ENCODE measurements at places on chromosomes 7 and 10. TPM values are rescaled to one million over a fixed set of nuclear protein-coding genes. Genes with fewer than 3 reads are reported as not detected.

Gene TMEM176A
- not detected for total RNA-seq

- H3K27ac ChIP-seq = no peak overlapping the region
- peaks cover 42% of the 10 kb centered on the region for H3K4me1 ChIP-seq
- H3K36me3 ChIP-seq = peaks cover 6% of the 10 kb centered on the region
- H3K4me3 ChIP-seq = no peak overlapping the region
- no peak for DNase-seq
- H3K27me3 ChIP-seq = no peaks in the 10 kb centered on the region
These were observed 761.4 kb downstream of the LRMDA start for GRCh38 chr10:76192694-76193320.

Gene CCDC172
- total RNA-seq = not detected

GRCh38 chr10:70405037-70405824 is 1.3 kb downstream of the EIF4EBP2 start:
- peaks cover 11% of the 10 kb centered on the region for H3K36me3 ChIP-seq
- DNase-seq = no peak
- H3K4me3 ChIP-seq = peak overlapping the region; percentile 99
- H3K27ac ChIP-seq = peak overlapping the region; percentile 96
- H3K27me3 ChIP-seq = no peaks in the 10 kb centered on the region

DNA sequence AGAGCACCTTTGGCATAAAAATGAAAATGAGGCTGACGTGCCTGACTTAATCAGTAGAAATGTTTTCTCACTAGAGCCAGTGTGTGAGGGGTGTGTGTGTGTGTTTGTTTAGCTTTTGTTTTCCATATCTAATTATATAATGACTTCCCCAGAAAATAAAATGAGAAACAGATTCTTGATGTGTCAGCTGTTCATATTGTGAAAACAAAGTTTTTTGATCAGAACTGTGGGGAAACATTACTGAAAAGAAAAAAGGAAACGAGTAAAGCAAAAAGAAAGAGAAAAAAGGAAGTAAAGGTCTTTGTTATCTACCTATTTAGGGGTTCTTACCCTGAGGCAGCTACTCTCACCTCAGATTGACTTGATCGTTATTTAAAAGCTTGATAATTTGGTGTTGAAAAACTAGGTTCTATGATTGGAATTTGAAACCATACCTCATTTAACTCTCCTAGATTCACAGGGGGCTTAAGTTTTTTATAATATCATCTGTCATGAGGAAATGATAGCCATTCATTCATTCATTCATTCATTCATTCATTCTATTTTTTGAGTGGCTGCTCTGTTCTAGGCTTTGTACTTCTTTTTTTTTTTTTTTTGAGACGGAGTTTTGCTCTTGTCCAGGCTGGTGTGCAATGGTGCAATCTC is 58.0 kb downstream of the CREM start:
- H3K27me3 ChIP-seq = no peaks in the 10 kb centered on the region
- peaks cover 1% of the 10 kb centered on the region for H3K4me1 ChIP-seq
- H3K36me3 ChIP-seq = peaks cover 6% of the 10 kb centered on the region
- no peak overlapping the region for H3K27ac ChIP-seq
- no peak overlapping the region for H3K4me3 ChIP-seq
- DNase-seq = no peak

- H3K27ac ChIP-seq = no peak overlapping the region
- no peaks in the 10 kb centered on the region for H3K36me3 ChIP-seq
- DNase-seq = no peak
- H3K4me1 ChIP-seq = no peaks in the 10 kb centered on the region
These were observed 1187.2 kb downstream of the XPNPEP1 start for GRCh38 chr10:108736111-108736510.

DNA sequence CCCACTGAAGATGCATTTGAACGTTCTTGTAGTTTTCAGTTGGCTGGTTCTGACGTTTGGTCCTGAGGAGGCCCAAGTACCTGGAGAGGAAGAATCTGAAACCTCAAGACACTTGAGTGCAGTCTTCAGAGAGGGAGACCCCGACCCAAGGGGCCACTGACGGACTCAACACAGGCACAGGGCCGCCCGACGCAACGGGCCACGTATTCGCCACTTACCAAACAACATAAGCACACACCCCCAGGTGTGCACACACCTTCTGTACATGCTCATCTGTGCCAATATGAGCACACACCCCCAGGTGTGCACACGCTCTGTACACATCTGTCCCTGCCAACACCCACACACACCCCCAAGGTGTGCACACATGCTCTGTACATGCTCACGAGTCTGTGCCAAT is 68.5 kb downstream of the DIP2C start:
- H3K4me3 ChIP-seq = no peak overlapping the region
- no peak for DNase-seq
- no peak overlapping the region for H3K27ac ChIP-seq
- no peaks in the 10 kb centered on the region for H3K36me3 ChIP-seq
- H3K27me3 ChIP-seq = no peaks in the 10 kb centered on the region

- H3K4me1 ChIP-seq = no peaks in the 10 kb centered on the region
- no peak for DNase-seq
- no peak overlapping the region for H3K4me3 ChIP-seq
- no peak overlapping the region for H3K27ac ChIP-seq
These were observed 536.0 kb upstream of the STEAP1 start for GRCh38 chr7:89618274-89618673.

GRCh38 chr10:115657161-115657860 is 564.1 kb downstream of the ATRNL1 start:
- H3K4me1 ChIP-seq = peaks cover 19% of the 10 kb centered on the region
- H3K27me3 ChIP-seq = no peaks in the 10 kb centered on the region
- no peaks in the 10 kb centered on the region for H3K36me3 ChIP-seq
- no peak for DNase-seq

DNA sequence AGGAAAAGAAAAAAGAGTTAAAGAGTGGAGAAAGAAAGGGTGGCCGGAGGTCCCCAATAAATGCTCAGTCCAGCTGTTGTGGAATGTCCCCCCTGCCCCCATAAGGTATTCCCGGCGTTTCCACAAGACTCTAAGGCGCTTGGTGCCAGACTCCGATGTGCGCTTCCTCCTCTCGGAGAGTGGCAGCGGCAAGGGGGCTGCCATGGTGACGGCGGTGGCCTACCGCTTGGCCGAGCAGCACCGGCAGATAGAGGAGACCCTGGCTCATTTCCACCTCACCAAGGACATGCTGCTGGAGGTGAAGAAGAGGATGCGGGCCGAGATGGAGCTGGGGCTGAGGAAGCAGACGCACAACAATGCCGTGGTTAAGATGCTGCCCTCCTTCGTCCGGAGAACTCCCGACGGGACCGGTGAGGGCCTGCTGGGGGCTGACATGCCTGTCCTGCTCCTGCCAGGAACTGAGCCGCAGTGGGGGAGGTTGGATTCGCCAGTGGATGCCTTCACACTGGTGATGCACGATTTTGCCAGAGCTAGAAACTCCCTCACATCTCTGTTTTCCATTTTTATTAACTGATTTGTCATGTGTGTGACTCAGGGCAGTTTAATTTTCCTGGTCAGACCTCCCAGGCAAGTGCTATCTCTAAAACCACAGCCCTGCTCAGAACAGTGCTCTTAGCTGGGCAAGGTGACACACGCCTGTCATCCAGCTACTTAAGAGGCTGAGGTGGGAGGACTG is 34.2 kb downstream of the TACR2 start:
- no peak for DNase-seq
- H3K27me3 ChIP-seq = no peaks in the 10 kb centered on the region
- peaks cover 8% of the 10 kb centered on the region for H3K4me1 ChIP-seq
- H3K4me3 ChIP-seq = no peak overlapping the region

DNA sequence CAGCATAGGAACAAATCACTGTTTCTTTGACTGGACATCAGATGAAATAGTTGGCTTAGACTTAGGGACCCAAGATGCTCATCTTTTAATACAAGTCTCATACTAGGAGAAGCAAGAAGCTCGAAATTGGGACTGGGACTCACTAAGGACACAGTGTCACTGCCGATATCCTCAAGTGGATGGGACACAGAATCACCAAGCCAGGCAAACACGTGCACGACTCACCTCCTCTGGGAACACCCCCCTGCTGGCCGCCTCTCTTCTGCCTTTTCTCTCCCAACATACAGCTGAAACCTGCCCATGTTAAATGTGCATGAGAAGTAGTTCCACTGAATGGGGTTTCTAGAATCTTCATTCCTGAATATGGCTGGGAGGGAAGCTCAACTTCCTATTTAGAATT is 106.6 kb upstream of the FAM204A start:
- peaks cover 11% of the 10 kb centered on the region for H3K27me3 ChIP-seq
- H3K36me3 ChIP-seq = no peaks in the 10 kb centered on the region
- no peaks in the 10 kb centered on the region for H3K4me1 ChIP-seq
- no peak overlapping the region for H3K27ac ChIP-seq
- DNase-seq = peak; percentile 48
- H3K4me3 ChIP-seq = no peak overlapping the region

GRCh38 chr7:26553128-26553527 is 261.5 kb downstream of the SNX10 start:
- H3K27me3 ChIP-seq = no peaks in the 10 kb centered on the region

Gene GPR158
- 0.19 TPM for total RNA-seq

Gene LLCFC1
- total RNA-seq = not detected

DNA sequence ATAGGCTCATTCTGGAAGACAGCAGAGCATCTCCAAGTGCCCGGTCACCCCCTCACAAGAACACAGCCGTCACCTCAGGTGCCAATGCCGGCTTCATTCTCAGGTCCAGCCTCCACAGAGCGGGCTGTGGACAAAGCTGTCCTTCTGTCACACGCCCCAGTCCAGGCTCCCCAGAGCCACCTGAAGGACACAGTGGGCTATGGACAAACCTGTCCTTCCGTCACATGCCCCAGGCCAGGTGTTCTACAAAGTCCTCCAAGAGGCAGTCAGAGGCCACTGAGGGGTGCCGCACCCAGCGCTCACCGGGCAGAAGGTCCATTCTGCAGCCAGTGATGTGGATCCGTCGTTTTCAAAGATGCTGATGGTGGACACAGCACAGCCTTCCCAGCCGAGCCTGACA is 173.2 kb upstream of the PPP2R2D start:
- DNase-seq = peak; percentile 77
- no peaks in the 10 kb centered on the region for H3K27me3 ChIP-seq
- no peak overlapping the region for H3K4me3 ChIP-seq
- no peaks in the 10 kb centered on the region for H3K36me3 ChIP-seq
- H3K4me1 ChIP-seq = no peaks in the 10 kb centered on the region

GRCh38 chr7:6399351-6399750 is 48.4 kb downstream of the DAGLB start:
- peaks cover 18% of the 10 kb centered on the region for H3K4me1 ChIP-seq
- no peak overlapping the region for H3K4me3 ChIP-seq
- H3K27me3 ChIP-seq = no peaks in the 10 kb centered on the region
- H3K36me3 ChIP-seq = peaks cover 37% of the 10 kb centered on the region
- DNase-seq = no peak
- H3K27ac ChIP-seq = no peak overlapping the region

DNA sequence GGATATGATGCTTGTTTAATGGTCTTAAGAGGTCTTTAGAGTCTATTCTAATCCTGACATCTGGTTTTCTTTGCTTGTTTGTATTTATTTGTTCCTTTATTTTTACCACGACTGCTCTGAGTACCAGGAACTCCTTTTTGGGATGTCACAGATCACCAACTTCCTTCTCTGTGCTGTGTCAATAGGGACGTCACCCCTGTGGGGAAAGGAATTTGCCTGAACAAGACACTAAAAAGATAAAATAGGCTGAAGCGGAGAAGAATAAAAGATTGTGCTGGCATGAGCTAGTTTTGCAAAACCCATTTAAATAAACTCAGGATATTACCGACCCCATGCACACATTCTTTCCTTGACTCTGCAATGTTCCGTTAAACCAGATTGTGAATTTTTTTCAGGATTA is 27.7 kb downstream of the MGMT start:
- H3K4me3 ChIP-seq = no peak overlapping the region
- no peaks in the 10 kb centered on the region for H3K27me3 ChIP-seq

GRCh38 chr10:24897326-24897926 is 55.0 kb downstream of the PRTFDC1 start:
- H3K4me1 ChIP-seq = peaks cover 47% of the 10 kb centered on the region
- no peak for DNase-seq
- H3K27ac ChIP-seq = no peak overlapping the region

DNA sequence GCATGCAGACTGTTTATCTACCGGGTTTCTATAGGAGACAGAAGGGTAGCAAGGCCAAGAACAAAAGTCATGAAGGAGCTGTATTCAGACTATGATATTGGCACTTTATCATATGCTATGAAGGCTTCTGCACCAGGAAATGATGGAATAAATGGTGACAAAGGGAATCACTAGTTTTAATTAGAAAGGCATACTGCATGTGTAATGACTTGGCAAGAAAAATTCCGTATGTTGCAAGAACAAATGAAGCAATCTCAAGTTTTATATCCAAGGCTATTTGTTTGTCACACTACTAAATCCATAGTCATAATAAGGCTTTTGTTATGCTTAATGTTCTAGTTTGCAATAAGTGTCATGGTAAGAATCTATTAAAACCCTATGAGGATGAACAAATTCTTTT is 230.9 kb downstream of the ZEB1 start:
- no peak overlapping the region for H3K4me3 ChIP-seq
- peaks cover 4% of the 10 kb centered on the region for H3K4me1 ChIP-seq
- no peak overlapping the region for H3K27ac ChIP-seq
- peaks cover 2% of the 10 kb centered on the region for H3K27me3 ChIP-seq
- no peak for DNase-seq

Gene LIPJ
- not detected for total RNA-seq

Gene PITX3
- total RNA-seq = not detected

- peaks cover 40% of the 10 kb centered on the region for H3K36me3 ChIP-seq
- H3K4me3 ChIP-seq = no peak overlapping the region
- DNase-seq = no peak
These were observed 33.5 kb upstream of the DDC start for GRCh38 chr7:50598460-50599343.

- no peak for DNase-seq
- H3K27ac ChIP-seq = no peak overlapping the region
- no peak overlapping the region for H3K4me3 ChIP-seq
These were observed 76.1 kb upstream of the DUSP5 start for GRCh38 chr10:110421512-110422138.
